M059J (cell line): ENCODE measurements at places on chromosomes 12 and 14.

- DNase-seq = peak; percentile 52
Measured at GRCh38 chr12:113980537-113981337, 14.6 kb upstream of the RBM19 start.

DNA sequence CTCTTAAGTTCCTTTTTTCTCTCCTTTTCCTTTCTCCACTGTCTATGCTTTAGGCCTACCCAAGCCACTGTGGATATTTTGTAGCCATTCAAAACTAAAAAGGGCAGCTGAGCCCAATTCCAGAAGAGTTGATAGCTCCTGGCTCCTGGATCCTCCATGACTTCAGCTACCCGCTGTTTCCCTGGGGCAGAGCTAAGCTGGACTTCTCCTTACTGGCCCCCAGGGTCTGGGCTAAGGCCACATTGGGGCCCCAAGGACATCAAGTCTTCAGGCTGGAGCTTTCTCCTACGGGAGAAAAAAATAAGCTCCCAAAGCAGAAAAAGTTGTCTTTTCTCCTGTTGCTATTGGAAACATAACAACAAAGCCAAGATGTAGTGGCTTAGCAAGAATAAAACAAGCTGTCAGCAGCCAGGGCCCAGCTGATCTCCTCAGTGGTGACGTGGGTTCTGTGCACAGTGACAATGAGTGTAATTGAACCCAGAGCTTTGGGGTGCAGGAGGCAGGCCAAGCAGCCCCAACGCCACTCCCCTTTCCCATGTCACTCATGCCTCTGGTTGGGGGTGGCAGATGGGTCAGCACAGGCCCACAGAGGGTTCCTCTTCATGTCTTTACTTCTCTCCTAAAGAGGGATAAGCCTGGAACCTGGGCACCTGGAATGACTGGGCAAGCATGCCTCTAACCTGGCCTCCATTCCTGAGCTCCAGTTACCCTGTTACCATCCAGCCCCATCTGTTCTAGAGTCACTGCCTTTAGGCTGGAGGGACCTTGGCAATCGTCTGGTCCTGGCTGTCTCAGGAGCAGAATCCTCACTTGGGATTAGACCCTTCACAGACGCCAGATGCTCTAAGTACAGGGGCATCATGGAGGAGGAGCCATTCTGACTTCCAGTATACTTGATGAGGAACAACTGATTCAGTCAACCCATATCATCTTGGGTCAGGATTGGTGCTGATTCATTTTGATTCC lies 171.2 kb downstream of the ZFP36L1 start:
- peak; percentile 89 for DNase-seq

DNA sequence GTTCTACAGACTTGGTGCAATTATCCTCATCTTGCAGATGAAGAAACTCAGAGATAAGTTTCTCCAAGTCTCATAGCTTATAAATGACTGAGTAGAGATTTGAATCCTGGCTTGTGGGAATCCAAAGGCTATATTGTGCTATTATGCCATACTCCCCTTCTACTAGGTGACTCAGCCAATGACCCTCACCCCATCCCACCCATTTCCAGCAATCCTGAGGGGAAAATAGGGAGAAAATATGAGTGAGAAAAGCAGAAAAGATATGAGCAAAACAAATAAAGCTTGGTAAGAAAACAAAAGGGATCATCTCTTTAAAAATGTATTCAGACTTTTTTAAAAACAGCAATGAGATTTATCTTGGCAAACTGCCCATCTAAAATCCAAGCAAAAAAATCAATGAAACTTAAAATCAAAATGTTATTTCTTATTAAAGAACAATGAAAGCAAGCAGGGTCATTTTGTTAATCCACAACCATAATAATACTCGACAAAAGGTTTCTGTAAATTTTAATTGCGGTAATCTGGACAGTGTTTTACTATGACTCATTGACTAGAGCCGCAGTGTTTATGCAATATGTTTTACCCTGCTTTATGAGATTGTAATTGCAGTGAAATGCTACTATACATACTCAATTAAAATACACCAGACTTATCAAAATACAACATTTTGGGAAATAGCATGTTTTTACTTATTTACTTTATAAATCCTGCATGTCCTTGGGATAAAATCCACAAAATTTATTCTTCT lies 13.1 kb upstream of the LGR5 start:
- peak; percentile 46 for DNase-seq

- peak; percentile 10 for DNase-seq
Measured at GRCh38 chr14:97138801-97139200, 341.6 kb downstream of the VRK1 start.

DNA sequence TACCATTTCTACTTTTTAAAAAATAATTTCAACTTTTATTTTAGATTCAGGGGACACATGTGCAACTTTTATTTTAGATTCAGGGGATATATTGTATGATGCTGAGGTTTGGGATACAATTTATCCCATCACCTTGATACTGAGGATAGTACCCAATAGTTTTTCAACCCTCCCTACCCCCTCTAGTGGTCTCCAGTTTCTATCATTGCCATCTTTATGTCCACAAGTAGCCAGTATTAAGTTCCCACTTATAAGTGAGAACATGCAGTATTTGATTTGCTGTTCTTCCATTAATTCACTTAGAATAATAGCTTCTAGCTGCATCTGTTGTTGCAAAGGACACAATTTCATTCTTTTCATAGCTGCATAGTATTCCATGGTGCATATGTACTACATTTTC lies 162.5 kb downstream of the ANKS1B start:
- no peak for DNase-seq

GRCh38 chr12:132449565-132450417 lies 40.2 kb upstream of the FBRSL1 start:
- DNase-seq = no peak

DNA sequence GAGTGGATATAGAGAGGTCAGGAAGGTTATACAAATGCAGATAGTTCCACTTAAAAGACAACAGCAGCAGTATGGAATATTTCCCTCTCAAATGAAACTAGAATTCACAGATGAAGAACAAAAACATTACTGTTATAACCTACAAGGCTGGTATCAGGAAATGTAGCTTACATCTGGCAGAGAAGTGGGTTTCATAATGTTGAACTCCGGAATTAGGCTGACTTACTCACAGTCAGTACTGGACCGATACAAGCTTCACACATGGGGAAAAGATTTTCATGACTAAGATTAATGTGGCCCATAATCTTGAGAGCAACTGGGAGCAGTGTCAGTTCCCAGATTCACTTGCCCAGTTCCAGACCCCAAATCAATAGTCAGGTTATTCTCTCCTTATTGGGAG lies 353.9 kb downstream of the DUSP6 start:
- no peak for DNase-seq

DNA sequence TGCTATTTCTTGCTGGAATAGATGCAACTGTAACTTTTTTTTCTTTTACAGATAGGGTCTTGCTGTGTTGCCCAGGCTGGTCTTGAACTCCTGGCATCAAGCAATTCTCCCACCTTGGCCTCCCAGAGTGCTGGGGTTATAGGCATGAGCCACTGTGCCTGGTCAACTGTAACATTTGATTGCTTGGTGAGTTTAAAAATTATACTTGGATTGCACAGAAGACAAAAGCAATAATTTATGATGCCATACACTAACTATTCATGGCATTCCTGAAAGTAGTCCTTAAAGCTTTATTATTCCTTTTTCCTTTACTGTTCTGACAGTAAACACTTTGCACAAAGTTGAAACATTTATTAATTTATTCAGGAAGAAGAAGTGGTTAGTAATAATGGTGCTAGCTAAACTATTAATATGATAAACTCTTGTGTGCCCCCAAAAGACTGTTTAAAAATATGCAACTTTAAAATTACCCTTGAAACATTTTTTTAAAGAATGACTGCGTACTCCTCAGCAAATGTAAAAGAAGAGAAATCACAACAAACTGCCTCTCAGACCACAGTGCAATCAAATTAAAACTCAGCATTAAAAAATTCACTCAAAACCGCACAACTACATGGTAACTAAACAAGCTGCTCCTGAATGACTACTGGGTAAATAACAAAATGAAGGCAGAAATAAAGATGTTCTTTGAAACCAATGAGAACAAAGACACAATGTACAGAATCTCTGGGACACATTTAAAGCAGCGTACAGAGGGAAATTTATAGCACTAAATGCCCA lies 8.3 kb downstream of the PTPRB start:
- DNase-seq = peak; percentile 86

DNA sequence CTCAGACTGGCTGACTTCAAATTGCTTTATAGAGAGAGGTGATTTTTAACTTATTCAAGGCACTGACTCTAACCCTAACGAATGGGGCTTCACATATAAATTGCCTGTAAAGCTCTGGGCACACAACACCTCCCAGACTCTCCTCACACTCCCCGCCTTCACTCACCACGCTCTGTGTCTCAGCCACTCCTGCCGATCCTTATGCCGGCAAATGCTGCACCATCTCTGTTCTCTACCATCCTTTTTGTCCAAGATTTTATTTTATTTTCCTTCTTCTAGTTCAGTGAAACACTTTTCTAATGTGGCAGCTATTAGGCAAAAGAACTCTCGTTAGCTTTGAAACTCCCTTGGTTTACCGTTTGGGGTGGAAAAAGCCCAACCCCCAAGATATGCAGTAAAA lies 446.1 kb upstream of the TMEM132C start:
- DNase-seq = no peak

DNA sequence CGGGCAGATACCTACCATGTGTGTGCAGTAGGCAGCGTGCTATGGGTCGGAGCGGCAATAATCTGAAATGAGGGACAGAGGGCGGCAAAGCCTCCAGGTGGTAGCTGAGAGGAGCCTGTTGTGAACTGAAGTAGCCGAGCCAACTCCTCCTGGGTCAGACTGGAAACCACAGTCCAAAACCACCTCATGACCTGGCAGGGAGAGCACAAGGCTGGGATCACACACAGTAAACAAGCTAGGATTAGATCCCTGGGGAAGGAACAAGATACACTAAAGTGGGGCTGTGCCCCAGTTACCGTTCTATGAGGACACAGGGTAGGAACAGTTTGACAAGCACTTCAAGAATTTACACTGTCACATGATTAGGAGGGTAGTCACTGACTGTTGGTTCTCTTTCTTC lies 49.0 kb downstream of the AREL1 start:
- peak; percentile 30 for DNase-seq

- DNase-seq = no peak
Measured at GRCh38 chr12:91110311-91110924, 876 bp downstream of the LUM start.

DNA sequence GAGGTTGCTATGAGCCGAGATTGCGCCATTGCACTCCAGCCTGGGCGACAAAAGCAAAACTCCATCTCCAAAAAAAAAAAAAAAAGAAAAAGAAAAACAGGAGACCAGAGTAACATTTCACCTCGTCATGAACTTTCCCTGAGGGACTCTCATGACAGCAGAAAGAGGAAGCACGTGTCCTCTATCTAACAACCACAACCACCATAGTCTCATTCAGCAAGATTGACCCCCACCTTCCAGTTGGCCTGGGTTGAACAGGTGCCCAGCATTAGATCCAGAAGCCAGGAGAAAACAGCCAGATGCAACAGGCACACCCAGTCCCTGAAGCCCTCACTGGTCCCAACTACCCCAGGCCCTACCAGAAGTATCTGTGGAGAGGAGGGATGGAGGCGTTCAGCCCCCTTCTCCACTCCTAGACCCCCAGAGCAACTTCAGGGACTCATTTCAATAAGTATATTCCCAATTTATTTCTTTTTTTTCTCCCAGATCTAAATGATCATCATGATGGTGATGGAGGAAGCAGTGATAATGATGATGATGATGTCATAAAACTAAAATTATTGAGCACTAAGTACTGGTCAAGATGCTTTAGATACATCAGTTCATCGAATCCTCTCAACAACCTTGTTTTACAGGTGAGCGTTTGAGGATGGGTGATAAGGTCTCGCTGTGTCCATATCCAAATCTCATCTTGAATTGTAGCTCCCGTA lies 235.0 kb downstream of the EFCAB11 start:
- DNase-seq = no peak

GRCh38 chr14:91417983-91418386 lies 365 bp upstream of the CCDC88C start:
- DNase-seq = no peak

DNA sequence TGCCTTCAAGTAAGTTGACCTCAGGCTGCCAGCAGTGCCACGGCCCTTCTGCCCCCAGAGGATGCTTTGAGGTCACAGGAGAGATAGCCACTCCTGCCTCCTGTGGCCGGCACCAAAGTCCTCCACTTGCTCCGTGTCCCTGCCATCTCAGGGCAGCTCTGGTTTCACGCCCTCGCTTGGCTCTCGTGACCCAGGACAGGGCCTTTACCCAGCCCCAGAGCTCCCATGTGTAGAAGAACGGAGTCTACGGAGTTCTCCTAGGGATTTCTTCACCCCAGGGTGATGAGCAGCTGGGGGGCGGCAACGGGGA lies 178.1 kb downstream of the ADGRD1 start:
- no peak for DNase-seq

DNA sequence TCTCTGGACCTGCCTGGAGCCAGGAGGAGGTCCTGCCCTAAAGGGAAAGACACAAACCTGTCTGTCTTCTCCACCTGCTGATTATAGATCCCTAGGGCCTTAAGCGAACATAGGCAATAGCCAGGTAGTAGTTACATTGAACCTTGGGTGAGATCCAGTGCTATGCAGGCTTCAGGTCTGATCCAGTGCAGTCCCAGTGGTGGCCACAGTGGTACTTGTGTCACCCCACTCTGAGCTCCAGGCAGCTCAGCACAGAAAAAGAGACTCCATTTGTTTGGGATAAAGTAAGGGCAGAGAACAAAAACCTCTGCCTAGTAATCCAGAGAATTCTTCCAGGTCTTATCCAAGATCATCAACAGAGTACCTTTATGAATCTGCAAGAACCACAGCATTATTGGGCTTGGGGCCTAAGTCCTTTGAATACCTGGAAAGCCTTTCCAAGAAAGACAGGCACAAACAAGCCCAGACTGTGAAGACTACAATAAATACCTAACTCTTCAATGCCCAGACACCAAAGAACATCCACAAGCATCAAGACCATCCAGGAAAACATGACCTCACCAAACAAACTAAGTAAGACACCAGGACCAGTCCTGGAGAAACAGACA lies 60.4 kb upstream of the KTN1 start:
- no peak for DNase-seq

GRCh38 chr12:1859643-1860042 lies 39.3 kb downstream of the LRTM2 start:
- DNase-seq = peak; percentile 94

DNA sequence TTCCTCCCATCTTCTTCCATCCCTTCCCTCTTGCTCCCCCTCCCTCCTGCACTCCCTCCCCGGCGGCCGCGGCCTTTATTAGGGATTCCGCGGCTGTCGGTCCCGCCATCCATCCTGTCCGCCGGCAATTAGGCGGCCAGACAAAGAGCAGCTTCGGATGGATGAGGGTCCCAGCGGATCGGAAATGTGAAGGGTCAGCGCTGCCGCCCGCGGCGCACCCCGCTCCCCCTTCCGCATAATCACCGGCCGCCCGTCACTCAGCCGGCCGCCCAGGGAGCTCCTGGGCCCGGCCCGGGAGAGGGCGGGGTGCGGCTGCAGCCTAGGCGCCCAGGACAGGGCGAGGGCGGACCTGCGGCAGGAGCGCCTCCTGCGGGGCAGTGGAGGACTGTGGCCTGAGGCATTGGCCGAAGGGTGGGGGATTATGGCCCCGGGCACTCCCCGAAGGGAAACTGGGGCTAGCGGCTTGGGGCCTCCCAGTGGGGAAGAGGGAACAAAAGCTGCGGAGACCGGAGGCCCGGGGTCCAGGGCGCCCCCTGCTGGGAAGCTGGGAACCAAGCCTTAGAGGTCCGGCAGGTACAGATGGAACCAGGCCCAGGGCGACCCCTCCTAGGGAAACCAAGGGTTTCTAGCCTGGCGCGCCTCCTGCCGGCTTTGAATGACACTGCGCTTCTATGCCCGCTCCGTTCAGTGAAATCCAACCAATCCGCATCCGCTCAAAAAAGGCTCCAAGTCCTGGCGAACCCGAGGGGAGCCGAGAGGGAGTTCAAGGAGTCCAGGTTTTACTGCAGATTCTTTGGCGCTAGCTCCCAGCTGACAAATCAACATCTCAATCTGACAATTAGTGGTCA lies 4.4 kb upstream of the DNAJC22 start:
- DNase-seq = peak; percentile 82
